Activated CD4-positive, alpha-beta T cell treated with anti-CD3 and anti-CD28 coated beads, Interleukin-2, amount 10 ng/mL, durations not matched to agents 7 days and 5 days (primary cell): ENCODE measurements at places on chromosomes 11 and 22. TPM values are rescaled to one million over a fixed set of nuclear protein-coding genes. Genes with fewer than 3 reads are reported as not detected.

- DNase-seq = no peak
Measured at GRCh38 chr11:19777377-19778102, 64.9 kb downstream of the NAV2 start.

- no peak for DNase-seq
Measured at GRCh38 chr11:9160166-9160565, 68.8 kb upstream of the SCUBE2 start.

DNA sequence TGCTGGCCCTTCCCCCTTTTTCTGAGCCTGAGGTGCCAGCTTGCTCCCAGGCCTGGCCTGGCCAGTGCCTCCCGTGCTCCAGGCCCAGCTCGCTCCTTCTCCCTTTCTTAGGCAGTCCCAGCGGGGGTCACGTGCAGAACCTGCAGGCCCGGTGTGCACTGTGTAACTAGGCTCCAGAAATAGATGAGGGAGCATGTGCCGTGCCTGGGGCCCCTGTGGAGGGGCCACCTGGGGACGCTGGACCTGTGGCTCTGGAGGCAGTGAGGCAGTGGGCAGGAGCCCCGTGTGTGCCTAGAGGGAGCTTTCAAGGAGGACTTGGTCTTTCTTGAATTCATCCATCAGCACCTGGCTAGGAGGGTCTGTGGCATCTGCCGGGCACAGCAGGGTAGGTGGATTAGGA, 11.5 kb downstream of the PTDSS2 start:
- DNase-seq = no peak

DNA sequence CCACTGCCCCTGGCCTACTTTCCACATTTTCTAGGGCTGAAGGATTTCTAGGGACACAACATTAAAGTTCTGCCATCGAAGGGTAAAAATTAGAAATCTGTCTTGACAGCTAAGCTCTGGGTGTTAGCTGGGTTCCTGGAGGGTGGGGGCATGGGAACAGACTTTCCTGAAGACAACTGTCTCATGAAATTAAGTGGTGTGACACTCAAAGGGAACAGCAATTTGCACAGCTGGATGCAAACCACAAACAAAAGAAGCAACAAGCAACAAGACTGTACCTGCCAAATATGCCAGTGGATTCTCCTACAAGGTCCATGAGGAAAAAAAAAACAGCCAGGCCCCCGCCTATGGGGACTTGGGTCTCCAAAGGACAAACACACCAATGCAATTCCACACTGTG, 32.5 kb downstream of the WT1 start:
- no peak for DNase-seq

DNA sequence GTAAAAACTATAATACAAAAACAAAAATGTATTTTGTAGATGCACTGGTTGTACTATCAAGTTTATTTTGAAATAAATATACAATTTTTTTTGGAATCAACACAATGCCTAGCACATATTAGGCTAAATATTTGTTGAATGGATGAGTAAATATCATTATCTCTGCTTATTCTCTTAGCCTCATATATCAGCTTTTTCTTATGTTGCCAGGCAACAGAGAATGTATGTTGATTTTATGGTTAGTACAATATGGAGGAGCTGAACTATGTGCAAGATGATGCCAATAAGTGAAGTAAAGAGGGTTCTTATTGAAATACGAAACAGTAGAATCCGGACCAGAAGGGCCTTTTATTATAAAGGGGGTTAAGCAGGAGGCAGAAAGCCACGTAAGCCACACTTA, 94.9 kb downstream of the FAR1 start:
- DNase-seq = no peak

Gene TRIM49B
- not detected for total RNA-seq

Gene MYOD1
- not detected for total RNA-seq

Gene GRK3
- 23.4 TPM for total RNA-seq

Gene FGF19
- not detected for total RNA-seq
